ENCODE measurements at places on chromosomes 5 and 9.

DNA sequence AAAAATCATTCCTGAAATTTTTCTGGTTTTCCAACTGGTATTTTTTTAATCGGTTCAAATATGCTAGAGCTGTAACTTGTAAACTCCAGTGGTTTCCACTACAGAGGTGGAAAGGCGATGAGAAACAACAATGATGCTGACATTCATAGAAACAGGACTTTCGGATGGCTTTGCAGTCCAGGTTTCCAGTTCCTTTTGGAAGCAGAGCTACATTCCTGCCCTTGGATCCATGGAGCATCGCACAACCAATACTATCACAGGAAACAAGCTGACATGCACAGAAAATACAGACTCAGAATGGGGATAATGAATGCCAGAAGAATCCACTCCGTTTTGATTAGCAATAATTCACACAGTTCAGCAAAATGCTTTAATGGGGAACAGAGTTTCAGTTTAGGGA lies 140.0 kb downstream of the EPB41L4A start:
- no peak for DNase-seq

GRCh38 chr5:62937661-62938558 lies 359.3 kb downstream of the LRRC70 start:
- no peak for DNase-seq

- no peak for DNase-seq
Observed at GRCh38 chr5:148685520-148686134, 31.3 kb upstream of the HTR4 start.

GRCh38 chr5:40790947-40791593 lies 7.1 kb downstream of the PRKAA1 start:
- DNase-seq = no peak

DNA sequence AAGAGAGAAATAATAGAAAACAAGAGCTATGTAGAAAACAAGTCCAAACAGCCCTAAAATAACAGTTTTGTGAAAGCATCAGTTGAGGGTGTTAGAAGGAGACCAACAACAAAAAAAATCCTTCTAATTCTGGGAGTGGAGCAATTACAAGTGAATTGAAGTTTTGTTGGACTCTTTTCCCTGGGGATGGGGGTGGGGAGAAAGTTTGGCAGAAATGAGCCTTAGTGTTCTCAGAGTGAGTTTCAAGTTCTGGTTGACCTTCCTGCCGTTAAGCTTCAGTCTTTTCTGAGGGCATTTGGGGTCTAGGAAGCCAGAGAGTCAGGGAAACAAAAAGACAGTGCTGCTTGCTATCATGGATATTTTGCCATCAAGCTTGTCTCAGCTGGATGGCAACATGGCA lies 106.3 kb upstream of the TRIM32 start:
- DNase-seq = no peak

GRCh38 chr5:110973510-110973909 lies 98.0 kb upstream of the TSLP start:
- no peak for DNase-seq

DNA sequence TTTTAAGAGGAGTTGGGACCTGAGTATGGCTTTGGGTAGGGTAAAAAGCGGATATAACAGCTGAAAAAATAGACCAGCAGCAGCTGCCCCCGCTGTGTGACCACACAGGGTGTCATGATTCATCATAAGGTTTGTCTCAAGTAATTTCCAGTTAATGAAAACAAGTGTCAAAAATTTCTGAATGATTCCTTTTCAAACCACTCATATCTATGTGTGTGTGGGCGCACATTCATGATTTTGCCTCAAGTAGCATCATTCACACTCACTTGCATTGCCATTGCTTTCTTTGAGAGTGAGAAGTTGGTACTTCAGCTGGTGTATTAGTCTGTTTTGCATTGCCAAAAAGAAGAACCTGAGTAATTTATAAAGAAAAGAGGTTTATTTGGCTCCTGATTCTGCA lies 12.1 kb upstream of the TNFAIP8 start:
- DNase-seq = no peak

DNA sequence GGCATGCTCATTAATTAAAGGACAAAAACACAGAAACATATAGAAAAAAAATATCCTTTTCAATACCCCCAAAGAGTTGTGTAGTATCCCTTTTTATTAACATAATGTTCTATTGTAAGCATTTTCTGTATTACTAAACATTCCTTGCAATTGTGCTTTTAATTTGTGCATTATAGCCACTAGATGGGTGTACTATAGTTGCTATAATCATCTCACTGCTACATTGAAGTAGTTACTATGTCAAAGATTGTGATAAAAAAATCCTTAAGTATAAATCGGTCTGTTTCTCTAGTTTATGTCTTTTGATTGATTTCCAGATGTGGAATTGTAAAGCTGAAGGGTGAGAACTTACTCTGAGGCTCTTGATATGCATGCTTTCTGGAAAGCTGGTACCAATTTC lies 21.4 kb downstream of the FREM1 start:
- no peak for DNase-seq

DNA sequence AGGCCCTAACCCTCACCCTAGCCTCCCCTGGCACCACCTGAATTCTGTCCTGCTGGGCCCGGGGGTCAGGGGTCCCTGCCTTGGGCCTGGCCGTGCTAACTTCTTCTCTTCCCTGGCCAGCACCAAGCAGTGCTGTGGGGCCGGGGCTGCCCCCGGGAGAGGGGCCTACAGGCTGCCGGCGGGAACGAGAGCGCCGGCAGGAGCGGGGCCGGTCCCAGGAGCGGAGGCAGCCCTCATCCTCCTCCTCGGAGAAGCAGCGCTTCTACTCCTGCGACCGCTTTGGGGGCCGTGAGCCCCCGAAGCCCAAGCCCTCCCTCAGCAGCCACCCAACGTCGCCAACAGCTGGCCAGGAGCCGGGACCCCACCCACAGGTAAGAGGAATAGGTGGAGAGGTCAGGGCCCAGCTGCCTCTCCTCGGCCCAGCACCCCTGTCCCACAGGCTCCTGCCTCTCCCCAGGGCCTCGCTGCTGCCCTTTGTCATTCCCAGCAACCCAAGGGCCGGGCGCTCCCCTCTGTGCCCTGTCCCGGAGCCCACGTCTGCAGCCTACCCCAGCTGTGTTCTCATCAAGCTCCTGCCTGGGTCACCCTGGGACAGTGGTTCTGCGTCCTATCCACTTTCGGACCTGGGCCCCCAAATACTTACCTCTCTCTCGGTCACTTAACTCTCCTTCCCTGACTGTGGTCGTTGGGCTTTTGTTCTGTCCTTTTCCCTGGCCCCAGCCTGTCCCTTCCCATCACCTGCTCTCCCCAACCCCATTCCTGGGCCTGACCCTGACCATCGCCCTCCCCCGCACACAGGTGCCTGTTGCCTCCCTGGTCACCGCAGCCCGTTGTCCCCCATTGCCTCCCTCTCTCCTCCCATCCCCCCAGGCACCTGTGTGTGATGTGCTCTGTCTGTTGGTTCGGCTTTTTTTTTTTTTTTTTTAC lies 243.2 kb downstream of the CACNA1B start:
- no peak for DNase-seq

GRCh38 chr5:10469253-10470050 lies 27.8 kb downstream of the ROPN1L start:
- no peak for DNase-seq

GRCh38 chr9:136093346-136093986 lies 1.6 kb downstream of the NACC2 start:
- no peak for DNase-seq

DNA sequence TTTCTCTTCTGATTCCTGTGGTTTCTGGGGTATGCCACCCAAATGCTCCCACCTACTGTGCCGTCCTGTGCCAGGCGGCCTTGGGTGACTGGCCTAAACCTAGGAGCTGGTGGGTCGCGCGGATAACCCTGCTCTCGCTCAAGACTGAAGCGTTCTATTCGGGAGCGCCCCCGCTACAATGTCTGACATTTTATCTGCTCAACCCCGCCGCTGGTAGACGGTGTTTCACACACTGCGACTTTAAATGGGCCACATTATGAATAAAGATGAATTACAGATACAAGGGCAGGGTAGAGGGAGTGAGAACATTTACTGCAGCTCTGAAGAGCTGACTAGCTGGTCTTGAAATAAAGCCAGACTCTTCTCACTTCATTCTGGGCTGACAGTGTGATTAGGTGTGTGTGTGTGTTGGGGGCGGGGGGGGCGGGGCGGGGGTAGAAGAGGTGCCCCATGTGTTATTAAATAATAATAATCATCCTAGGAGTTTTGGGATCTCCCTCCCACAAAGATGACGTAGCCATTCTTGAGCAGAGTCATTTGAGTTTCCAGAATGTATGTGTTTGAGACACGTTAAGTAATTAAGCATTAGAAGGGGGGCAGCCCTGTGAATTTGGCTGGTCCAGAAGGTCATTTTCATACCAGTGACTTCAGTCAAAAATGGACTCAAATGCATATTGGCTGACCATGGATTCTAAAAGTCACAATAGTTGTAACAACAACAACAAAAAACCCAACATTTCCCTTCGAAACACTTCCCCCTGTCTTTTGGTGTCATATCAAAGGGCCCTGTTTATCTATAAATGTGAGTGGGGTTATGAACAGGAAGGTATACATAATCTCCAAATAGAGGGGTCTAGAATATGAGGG lies 1.0 kb upstream of the PTCH1 start:
- no peak for DNase-seq
